A673 (cell line): ENCODE measurements at places on chromosomes 1 and 21. TPM values are rescaled to one million over a fixed set of nuclear protein-coding genes. Genes with fewer than 3 reads are reported as not detected.

ELF3 gene
- 0.50 and 0.56 TPM in 2 replicates for total RNA-seq

GRCh38 chr1:39572379-39573096 lies 4.1 kb downstream of the PABPC4 start:
- DNase-seq = no peak

GRCh38 chr1:185249563-185249962 lies 67.5 kb downstream of the IVNS1ABP start:
- DNase-seq = no peak

DNA sequence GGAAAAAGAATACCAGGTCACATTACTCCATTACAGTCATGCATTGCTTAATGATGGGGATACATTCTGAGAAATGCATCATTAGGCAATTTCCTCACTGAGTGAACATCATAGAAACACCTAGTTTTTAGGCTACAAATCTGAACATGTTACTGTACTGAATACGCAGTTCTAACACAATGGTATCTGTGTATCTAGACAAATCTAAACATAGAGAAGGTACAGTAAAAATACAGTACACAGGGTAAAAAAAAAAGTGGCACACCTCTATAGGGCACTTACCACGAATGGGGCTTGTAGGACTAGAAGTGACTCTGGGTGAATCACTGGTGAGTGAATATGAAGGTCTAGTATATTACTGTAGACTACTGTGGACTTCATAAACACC lies 115.7 kb downstream of the AKT3 start:
- DNase-seq = no peak

DNA sequence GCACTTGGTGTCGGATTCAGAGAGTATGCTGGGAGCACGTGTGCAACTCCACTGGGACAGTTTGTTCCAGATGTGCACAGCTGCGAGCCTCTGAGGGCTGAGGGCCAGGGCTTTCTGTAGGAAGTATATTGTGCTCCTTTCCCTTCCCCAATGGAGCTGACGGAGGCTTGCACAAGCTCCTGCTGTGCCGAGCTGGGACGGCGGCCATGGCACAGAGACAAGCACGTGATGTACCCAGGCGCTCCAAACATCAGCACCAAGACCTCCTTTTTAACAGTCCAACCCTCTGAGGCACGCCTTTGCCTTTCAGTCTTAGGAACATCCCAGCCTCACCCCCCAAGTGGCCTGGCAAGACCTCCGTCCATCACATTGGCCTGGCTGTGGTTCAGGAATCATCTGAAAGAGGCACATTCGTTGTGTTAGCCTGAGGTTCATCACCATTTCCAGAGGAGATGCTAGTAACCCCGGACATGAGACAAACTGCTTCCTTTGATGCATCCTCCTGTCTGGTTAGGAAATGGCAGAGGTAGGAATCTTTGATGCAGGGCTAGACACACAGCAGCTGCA lies 339.2 kb upstream of the KAZN start:
- peak; percentile 52 for DNase-seq

DNA sequence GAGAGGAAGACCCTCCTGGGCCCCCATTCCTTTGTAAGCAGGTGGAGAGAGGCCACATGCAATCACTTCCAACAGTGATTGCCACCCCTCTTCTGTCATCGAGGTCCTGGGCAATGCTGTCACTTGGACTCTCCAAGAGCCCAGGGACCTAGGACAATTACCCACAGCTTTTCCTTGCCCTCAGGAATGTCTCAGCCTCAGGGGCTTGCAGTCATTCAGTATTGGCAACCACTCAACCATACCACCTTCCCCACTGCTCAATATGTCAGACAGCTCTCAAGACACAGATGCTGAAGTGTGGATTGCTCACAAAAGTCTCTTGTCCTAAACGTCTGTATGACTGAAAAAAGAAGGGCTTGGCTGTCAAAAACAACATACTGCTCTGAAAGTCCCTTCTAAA lies 87.8 kb downstream of the PTPN14 start:
- DNase-seq = no peak
